ENCODE measurements at places on chromosomes 5 and 9.

DNA sequence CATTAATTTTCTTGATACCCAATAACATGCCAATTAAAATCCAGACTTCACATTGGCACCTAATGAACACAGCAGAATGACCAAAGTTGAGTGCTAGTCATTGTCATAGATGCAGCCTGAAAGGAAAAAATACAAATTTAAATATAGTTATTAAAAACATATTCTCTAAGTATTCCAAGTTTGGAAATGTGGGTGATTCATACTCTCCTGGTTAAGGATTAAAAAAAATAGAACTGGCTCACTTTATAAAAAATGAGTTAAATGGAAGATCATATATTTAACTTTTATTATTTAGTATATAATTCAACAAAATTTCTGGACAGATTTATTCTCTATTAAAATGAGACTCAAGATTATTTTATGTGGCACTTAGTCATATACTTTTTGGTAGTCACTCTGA lies 33.2 kb upstream of the RICTOR start:
- DNase-seq: peak; percentile 25

- DNase-seq: no peak
Observed at GRCh38 chr5:137488516-137488915, 10.6 kb downstream of the SPOCK1 start.

DNA sequence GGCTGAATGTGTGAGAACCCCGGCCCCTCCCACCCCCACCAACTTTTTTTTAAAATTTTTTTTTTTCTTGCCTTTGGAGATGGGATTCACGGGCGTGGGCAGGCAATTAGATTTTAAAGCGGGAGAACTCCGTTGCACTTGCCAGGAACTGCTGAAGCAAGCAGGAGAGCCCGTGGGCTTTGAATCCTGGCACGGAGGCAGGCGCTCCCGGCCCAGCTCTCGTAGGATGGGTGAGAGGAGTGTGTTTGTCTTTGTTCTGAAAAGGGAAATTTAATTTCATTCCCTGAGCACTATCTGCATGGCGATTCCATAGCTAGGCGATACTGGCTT lies 54.3 kb upstream of the BOD1 start:
- DNase-seq: peak; percentile 31

DNA sequence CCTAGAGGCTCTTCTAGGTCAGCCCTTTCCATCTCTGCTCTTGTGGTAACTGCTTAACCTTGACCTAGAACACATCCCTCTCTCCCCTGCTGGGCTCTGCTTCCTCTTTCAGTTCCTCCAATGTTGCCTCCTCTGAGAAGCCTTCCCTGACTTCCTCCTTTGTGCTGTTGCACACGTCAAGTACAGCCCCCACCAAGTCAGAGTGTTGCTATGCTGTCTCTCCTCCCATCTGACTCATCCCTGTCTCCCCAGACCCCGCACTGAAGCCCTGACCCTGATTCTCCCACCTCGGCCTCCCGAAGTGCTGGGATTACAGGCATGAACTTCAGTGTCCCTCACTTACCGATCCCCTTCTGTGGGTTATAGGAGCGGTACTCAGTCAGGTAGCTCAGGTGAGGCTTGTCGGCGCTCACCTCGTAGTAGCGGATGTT lies 10.4 kb upstream of the TRIM14 start:
- DNase-seq: no peak

DNA sequence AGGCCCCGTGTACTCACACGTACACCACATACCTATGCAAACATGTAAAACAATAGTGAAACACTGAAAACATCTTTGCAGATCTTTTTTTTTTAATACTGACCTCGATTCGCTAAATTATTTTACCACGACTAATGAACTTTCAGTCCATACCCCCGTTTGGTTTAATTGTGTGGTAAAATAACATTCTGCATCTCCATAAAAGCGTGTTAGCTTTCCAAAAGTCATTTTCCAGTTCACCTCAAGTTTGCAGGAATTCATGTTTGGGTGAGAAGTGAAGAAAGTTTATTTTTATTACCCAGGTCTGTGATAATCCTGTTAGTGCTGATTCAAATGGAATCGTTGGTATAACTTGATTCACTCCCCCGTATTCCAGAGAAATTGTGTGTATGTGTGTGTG lies 652 bp downstream of the ARSK start:
- DNase-seq: no peak

- no peak for DNase-seq
Observed at GRCh38 chr9:136942112-136942880, 2.2 kb downstream of the FBXW5 start.

DNA sequence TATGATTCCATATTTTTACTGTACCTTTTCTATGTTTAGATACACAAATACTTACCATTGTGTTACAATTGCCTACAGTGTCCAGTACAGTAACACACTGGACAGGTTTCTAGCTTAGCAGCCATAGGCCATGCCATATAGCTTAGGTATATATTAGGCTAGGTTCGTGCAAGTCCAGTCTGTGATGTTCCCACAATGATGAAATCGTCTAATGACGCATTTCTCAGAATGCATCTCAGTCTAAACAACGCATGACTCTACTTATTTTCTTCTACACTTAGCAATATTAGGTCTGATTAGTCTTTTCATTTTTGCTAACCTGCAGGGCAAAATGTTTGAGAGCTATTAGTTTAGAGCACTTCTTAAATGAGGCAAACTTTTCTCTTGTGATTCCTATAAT lies 22.7 kb downstream of the OR2S2 start:
- DNase-seq: no peak

- no peak for DNase-seq
Observed at GRCh38 chr9:132056717-132057560, 22.7 kb downstream of the MED27 start.

- DNase-seq: no peak
Observed at GRCh38 chr5:88544671-88545070, 276.0 kb upstream of the TMEM161B start.

DNA sequence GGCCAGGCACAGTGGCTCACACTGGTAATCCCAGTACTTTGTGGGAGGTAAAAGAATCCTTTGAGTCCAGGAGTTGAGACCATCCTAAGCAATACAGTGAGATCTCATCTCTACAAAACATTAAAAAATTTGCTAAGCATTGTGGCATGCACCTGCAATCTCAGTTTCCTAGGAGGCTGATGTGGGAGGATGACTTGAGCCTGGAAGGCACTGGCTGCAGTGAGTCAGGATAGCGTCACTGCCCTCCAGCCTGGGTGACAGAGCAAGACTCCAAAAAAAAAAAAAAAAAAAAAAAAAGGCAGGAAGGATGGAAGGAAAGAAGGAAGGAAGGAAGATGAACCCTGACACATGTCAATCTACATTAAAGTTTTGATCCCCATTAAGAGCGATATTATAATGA lies 1452.2 kb upstream of the ACO1 start:
- no peak for DNase-seq

- DNase-seq: peak; percentile 65
Observed at GRCh38 chr5:127858116-127858784, 155.1 kb downstream of the CCDC192 start.

- peak; percentile 60 for DNase-seq
Observed at GRCh38 chr5:115246361-115246991, 16.2 kb downstream of the PGGT1B start.

GRCh38 chr5:103562453-103563157 lies at the start of gene NUDT12:
Gene NUDT12 (minus strand): TSS chr5:103562789. CDS start chr5:103560248, 2,541 bp downstream.
- peak; percentile 80 for DNase-seq

DNA sequence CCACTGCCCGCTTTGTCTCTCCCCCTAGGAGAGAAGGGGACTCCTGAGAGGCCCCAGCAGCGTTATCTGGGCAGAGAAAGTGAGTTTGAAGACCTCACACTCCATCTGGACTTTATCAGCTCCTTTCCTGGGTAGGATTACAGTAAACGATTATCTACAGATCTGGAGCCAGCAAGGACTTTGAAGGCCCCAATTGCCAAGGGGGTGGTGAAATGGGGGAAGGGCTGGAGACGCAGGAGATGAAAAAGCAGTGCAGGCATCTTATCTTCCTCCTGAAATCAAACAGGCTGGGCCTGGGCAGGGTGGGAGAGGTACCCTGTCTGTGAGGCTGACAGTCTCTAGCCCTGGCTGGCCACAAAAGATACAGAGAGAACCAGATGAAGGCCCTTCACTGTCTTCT lies 105.8 kb upstream of the MSX2 start:
- no peak for DNase-seq

DNA sequence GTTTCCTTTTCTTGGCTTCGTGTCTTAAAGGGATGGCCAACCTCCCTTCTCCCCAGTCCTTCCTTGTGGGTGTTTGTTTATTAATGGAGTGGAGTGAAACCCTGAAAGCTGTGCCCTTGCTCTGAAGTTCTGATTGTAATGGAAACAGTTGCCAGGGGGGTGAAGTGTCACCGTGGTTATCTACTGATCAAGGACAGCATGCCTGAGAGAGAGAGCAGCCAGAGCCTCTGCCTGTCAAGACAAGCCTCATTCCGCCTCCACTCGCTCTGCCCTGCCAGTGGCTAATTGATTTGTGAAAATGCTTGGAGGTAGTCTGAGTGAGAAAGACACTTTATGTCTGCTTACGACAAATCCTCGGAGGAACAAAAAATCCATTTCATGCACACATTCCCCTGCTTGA lies 143.7 kb upstream of the SLC30A5 start:
- DNase-seq: no peak

DNA sequence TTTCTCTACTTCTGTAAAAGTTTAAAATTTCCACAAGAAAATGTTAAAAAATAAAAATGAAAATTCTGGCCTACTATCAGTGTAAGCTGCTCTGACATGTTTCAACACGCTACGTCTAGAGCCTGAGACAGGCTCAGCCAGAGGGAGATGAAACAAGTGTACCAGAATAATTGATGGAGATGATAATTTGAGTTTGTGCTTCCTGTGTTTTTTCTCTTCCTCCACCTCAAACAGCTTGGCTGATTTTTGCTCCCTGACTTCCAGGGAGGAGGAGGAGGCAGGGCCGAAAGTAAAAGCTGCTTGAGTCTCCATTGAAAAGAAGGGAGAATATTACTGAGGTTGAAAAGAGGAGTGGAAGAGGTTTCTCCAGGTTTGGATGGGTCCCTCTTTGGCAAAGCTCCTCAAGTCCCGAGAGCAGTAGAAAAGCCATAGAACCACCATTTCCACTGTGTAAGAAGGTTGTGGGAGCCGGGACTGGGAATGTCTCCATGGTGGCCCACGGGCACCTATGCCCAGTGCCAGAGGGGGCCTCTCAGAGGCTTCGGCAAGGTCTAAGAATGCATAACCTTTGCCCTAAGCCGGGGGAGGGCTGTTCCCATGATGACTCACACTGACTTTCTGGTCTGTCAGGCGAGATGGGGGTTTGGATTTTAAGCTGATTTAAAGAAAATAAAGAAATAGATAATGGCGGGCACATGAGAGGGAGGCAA lies 95.1 kb downstream of the HRH2 start:
- DNase-seq: no peak

- no peak for DNase-seq
Observed at GRCh38 chr9:126799034-126799433, 5.8 kb upstream of the ZBTB43 start.

GRCh38 chr5:5467737-5468136 lies 45.3 kb downstream of the ICE1 start:
- DNase-seq: no peak

Data from cardiac fibroblast (primary cell).